ENCODE measurements at places on chromosomes 1 and 21. TPM values are rescaled to one million over a fixed set of nuclear protein-coding genes. Genes with fewer than 3 reads are reported as not detected.

KRTAP22-1 gene
- not detected for total RNA-seq

FCRL6 gene
- not detected for total RNA-seq

TRNP1 gene
- 210 TPM for total RNA-seq

RGS1 gene
- not detected for total RNA-seq

OLFML3 gene
- total RNA-seq: 3.8 TPM

TTF2 gene
- total RNA-seq: 21.7 TPM

SAMD11 gene
- total RNA-seq: 37.1 TPM

RCSD1 gene
- 0.05 TPM for total RNA-seq

SPATA21 gene
- 0.05 TPM for total RNA-seq

CFAP74 gene
- total RNA-seq: 0.08 TPM

BGLAP gene
- 0.46 TPM for total RNA-seq

ANXA9 gene
- total RNA-seq: 0.80 TPM

C1orf116 gene
- 4.5 TPM for total RNA-seq

S1PR1 gene
- total RNA-seq: 0.06 TPM

NUF2 gene
- total RNA-seq: 33.2 TPM

SH2D1B gene
- 0.08 TPM for total RNA-seq

RAD54L gene
- total RNA-seq: 11.8 TPM

CELA3B gene
- total RNA-seq: not detected

HTR6 gene
- total RNA-seq: 0.15 TPM

LRP8 gene
- 38.0 TPM for total RNA-seq

AIRE gene
- total RNA-seq: not detected

AKR7A3 gene
- 0.21 TPM for total RNA-seq
